ENCODE measurements at places on chromosomes 12 and 14.

GRCh38 chr12:40032433-40033241 lies 73.2 kb downstream of the SLC2A13 start:
- no peak for DNase-seq

DNA sequence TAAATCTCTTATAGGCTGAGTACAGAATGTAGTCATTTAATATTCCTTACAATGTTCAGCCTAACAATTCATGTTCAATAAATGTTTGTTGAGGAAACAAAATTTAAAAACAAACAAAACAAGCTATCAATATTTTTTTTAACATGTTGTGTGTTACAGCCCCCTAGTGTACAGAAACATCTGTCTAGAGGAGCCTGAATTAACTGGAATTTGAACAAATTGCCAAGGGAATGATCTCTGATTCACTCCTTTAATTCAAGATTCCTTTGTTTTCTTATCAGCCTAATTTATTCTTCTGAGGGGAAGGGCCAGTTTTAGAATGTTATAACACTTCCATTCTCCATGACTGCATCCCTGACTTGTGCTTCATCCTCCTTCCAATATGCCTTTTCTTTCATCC lies 127.2 kb downstream of the CMAS start:
- no peak for DNase-seq

- DNase-seq: peak; percentile 12
Observed at GRCh38 chr12:119659289-119659897, 8.5 kb upstream of the PRKAB1 start.

DNA sequence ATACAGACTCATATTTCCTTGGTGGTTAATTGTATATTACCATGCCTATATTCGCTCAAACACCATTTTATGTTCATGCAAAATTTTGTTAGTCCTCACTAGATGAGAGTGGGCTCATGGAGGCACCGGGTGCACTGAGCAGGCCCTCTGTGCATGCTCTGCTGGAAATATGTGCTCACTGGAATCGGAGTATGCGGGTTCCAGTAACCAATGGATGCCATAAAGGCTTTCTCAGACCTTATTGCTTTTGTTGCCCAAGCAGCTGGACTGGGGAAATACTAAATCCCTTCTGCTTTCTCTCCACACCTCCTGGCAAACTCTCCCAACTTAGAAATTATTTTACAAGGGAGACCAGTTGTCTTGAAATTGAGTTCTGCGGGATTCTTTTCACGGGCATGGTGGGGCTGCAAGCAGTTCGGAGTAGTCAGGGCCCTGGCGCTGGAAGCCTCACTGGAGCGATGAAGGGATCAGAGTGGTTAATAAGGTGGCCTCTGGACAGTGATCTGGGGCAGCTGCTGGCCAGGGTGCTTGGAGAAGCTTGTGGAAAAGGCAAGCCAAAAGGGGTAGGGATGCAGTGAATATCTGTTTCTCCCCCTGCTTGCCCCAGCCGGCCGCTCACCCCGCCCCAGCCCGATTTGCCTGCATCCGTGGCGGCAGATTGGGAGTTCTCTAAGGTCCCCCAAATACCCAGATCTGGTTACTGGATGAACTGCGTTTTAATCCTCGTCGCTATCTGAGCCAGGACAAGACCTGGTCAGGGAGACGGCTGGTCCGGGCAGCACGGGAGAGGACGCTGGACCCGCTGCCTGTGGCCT lies 7.4 kb upstream of the HOXC6 start:
- DNase-seq: no peak

GRCh38 chr14:76550534-76550933 lies 174.6 kb downstream of the ESRRB start:
- DNase-seq: no peak
